ENCODE measurements at places on chromosomes 3 and 15.

- no peak for DNase-seq
Measured at GRCh38 chr3:108493862-108494261, 16.5 kb downstream of the MYH15 start.

- no peak for DNase-seq
Measured at GRCh38 chr15:69435985-69436384, 16.6 kb upstream of the RPLP1 start.

DNA sequence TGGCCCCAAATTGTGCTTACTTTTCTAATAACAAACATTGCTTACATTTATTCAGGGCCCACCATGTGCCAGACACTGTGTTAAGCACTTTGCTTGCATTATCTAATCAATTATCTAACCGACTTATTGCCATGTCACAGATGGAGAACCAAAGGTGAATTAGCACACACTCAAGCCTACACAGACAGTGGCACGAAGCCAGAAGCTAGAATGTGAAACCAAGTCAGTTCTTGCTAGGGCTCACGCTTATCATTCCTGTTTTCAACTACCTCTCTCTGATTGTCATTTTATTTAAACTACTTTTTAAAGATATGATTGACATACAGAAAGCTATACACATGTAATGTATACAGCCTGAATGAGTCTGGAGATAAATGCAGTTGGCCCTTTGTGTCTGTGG, 215.7 kb upstream of the CFAP20DC start:
- no peak for DNase-seq

DNA sequence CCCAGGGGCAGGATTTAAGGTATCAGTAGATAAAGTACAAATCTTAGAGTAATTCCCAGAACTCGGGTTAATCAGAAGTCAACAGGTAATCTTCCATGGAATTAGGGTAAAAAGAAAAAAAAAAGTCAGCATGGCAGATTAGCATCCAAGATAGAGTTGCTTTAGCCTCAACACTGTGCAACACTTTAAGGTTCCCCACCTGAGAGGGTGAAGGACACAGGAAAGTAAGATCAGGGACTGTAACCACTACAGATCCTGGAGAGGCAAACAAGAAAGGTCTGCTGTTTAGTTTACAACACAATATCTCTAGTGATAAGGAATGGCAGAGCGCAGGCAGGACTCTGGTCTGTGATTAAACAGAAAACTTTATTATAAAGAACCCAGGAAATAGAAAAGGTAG, 4.1 kb upstream of the PHLDB2 start:
- no peak for DNase-seq

GRCh38 chr3:149581248-149581647, 76.6 kb downstream of the WWTR1 start:
- no peak for DNase-seq

DNA sequence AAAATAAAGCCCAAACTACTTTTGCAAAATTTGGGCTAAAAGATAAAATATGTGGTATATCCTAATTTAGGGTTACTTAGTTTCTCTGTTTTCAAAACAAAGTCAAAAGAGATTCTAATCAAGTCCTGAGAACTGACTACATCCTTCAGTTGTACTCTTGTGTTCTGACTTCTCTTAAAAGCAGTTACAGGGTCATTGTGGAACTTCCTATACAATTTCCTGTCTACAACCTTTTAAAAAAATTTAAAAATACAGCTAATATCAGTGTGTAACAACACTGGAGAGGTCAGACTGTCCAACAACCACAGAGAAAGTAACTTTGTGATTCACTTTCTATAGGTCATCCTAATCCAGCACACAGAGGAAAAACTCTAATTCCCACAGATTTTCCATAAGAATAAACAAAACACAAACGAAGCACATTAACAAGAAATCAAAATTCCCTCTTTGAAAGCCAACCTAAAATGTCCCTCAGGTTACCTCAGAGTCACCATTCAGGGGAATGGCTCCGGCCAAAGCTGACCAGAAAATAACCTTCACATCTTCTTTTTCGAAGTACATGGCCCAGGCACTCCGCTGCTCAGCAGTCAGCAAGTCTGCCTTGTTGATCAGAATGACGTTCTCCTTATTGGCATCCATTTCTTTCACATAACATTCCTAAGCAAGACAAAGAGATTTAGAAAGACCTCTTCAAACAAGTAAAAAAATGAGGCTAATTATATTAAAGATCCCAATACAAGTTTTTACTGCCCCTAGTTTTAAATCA, 13.3 kb downstream of the LSG1 start:
- DNase-seq: no peak

- DNase-seq: no peak
Measured at GRCh38 chr15:75786575-75786947, 56.7 kb upstream of the UBE2Q2 start.

DNA sequence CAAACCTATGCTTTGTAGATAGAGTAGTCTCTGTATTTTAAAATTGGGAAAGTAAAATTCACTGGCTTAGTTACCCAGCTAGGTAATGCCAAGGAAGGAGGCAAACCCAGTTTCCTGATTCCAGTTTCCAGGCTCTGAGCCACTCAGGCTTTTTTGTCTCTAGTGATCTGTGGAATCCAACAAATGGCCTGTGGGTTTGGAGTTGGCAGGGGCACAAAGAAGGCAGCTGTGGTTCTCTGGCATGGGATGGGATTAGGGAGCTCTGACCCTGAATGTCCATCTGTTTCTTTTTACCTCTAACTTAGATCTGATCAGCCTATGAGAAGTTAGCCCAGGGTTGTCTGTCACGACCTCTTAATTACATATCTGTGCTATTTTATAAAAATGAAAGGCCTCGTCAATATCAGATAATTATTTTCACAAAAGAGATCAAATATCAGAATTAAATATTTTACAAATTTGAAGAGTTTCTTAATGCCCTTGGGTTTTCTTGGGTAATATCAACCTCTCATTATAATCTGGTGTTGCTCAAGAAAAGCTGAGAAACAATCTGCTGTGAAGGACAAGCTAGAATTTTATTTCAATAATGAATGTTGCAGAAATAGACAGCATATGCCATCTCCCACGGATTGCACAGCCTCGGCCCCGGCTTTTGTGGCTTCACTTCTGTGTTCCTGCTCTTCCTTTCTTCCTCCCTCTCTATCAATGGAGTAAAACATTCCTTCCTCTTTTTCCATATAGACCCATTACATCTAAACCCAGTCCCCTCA, 63.7 kb upstream of the DAZL start:
- peak; percentile 28 for DNase-seq

DNA sequence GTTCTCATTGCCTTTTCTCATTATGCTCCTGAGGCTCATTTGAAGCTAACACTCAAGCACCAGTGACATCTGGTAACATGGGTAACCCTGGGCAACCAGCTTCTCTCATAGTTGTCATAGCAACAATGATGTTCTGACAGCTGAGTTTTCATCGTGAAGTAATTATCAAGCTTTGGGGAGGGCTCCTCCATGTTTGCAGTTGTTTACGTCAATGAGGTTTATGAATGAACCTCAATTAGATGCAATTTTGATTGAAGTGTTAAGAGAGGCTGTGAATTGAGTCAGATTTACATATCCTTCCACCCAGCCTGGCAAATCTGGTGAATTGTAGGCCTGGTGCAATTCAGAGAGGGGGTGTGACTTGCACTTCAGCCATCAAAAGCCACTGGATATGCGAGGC, 119.3 kb upstream of the CHD2 start:
- no peak for DNase-seq

DNA sequence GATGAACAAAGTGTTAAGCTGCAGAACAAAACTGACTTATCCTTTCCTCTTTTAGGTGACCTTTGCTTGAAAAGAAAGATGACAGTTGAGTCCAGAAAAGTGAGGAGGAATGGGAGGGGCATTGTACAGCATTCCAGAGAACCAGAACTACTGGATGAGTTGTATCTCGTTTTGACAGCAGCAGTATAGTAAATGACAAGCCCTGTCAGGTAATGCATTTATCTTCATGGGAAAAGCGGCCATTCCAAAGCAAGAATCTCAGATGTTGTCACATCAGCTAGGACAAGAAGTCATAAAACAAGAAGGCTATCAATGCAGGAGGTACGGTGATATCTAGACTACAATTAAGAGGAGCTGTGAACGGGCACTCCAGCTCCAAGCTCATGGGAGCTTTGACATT, 421.5 kb downstream of the MAGI1 start:
- DNase-seq: no peak

DNA sequence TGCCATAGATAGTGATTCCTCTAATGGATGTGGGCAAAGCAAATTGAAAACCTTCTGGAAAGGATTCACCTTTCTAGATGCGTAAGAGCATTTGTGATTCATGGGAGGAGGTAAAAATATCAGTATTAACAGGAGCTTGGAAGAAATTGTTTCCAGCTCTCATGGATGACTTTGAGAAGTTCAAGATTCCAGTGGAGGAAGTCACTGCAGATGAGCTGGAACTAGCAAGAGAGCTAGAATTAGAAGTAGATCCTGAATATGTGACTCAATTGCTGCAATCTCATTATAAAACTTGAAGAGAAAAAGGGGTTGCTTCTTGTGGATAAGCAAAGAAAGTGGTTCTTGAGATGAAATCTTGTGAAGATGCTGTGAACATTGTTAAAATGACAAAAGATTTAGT, 88.0 kb upstream of the ACKR4 start:
- no peak for DNase-seq

DNA sequence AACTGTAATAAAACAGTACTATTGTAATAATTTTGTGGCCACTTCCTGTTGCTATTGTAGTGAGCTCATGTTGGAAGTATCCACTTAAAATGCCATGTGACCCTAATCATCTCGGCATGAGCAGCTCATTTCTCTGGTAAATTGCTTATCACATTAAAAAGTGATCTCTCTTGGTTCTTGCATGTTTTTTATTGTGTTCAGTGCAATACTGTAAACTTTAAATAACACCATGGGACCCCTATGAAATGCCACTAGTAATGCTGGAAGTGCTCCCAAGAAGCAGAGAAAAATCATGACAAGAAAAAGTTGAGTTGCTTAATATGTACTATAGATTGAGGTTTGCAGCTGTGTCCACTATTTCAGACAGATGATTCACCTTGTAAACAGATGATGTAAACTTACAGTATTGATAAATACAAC, 45.6 kb downstream of the NMD3 start:
- DNase-seq: no peak

DNA sequence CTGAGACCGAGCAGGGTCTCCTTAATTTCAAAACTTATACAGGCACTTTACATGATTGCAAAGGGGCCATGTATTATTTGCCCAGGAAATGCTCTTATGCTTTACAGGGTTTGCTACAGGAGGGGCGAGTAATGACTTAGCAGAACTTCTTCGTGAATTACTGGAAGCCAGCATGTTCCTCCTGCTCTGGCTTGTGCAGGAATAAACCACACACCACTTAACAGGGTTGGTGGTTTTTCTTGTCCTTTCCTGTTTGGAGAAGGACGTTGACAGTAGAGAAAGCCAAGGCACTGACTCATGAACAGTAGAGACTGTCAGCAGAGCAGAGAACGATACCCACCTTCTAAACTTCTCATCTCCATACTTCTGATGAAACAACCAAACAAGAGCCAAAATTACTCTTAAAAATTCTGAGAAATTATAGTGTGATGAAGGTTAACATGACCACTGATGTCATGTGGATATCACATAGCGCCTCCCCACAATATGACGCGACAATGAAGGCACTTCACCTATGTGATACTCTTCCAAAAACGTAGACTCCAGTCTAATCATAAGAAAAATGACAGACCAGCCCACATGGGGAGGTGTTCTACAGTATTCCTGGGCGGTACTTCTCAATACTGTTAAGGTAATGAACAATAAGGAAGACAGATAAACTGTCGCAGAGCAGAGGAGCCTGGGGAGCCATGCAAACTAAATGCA, 24.7 kb upstream of the MCTP2 start:
- DNase-seq: no peak

DNA sequence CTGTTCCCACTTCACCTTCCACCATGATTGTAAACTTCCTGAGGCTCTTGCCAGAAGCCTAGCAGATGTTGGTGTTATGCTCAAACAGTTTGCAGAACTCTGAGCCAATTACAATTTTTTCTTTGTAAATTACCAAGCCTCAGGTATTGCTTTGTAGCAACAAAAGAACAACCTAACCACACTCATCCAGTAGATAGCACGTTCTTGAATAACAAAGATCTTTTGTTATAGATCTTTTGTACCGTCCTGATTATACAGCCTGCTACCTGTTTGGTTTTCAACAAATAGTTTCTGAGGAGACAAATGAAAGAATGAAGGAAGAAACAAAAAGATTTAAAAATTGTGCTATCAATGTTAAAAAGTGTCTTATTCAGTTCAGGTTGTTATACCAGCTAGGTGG, 474.7 kb upstream of the ALCAM start:
- DNase-seq: no peak

DNA sequence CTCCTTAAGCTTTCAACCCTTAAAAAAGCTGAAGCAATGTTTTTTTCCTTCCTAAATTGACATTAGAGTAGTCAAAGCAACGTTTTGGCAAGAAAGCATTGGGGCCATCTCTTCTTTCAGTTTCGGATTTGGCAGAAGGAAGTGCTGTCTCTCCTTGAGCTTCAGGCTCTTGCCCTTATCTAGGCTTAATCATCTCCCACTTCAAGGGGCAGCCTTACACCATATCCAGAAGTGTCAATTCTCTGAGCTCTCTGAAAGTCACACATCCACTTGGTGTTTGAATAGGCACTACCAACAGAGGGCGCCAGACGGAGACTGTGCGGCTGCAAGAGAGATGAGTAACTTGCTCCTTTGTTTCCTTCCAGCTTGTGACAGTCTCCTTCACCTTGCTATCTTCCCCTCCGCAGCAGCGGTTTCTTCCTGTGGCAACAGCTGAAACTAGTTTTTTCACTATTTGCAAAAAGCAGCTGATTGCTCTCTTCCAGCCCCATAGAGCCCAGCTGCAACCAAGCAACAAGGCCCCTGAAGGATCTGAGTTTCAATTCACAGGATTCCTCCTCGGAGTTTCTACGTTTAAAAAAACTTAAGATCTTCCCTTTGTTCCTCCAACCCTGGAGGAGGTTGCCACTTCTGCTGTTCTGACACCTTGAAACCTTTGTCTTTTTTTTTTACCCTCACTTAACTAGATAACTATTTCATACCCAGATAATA, 147.0 kb upstream of the SLCO3A1 start:
- peak; percentile 89 for DNase-seq

- no peak for DNase-seq
Measured at GRCh38 chr15:51908316-51908715, 63.3 kb downstream of the LEO1 start.

GRCh38 chr15:69434238-69434637, 18.4 kb upstream of the RPLP1 start:
- no peak for DNase-seq

DNA sequence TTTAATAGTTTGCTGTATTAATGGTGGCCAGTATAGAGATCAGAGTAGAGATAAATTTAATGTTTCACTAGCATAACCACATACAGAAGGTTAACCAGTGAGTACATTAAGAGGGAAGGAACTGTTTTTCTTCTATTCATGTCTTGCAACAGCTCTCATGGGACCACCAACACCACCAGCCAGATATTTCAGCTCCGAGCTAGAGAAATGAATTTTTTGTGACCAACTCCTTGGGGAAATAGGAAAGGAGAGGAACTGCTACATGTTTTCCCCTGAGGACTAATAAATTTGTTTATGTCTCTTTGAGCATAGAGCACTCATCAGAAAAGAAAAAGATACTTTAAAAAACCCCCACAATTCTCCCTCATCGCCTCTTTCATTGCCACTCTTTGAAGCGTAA, 247.5 kb downstream of the MBNL1 start:
- no peak for DNase-seq

Measured in globus pallidus (tissue), 1 donor.